Epithelial cell of prostate (primary cell): ENCODE measurements at places on chromosomes 7 and 10.

DNA sequence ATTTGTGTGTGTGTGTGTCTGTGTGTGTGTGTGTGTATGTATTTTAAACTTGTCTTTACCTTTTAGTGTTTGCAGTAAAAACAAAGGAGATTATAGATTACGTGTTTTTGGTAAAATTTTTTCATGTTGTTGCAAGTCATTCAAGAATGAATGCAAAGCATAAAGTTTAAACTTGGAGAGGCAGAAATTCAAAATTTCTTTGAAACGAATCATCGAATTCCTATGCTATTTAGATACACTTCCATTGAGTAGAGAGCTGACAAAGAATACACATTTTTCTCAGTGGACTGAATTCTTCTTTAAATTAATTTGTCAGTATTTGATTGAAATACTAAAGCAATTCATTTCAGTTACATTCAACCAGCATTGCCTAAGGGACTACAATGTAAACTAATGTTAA is 66.0 kb upstream of the HDAC9 start:
- DNase-seq = no peak

- no peak for DNase-seq
These were observed 1.2 kb downstream of the BMI1 start for GRCh38 chr10:22321924-22322640.

GRCh38 chr10:102583435-102584417 is 60.6 kb upstream of the TRIM8 start:
- peak; percentile 39 for DNase-seq

DNA sequence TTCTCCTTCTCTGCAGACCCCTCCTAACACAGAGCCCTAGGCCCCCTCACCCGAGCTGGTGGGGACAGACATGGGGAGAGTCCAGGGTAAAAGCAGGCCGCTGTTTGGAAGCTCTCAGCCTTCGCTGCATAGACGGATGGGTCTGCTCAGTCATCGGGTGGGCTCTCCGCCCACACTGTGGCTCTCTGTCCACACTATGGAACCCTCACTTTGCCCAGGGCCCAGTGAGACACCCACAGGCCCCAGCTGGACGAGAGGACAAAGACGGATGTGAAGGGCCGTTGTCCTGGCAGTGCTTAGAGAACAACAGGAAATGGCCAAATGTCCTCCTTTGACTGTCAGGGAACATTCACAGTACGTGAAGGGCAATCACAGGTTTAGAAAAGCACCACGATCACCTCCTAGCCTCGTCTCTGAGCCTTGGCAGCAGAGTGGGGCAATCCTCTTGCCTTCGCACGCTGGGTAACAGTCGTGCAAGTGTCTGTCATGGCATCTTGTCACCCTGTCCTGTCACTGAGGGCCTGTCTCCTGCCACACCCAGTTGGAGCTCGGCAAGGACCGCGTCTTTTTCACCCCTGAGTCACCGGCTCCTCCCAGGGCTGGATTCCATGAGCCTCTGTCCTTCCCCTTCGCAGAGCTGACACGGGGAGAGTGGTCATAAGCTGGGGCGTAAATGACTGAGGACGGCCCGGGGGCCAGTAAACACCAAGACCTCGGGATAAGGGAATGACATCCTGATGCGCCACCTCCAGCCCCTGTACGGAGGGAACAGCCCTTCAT is 80.6 kb downstream of the PRKAG2 start:
- no peak for DNase-seq

GRCh38 chr7:1106793-1107421 is 19.0 kb downstream of the GPER1 start:
- no peak for DNase-seq

DNA sequence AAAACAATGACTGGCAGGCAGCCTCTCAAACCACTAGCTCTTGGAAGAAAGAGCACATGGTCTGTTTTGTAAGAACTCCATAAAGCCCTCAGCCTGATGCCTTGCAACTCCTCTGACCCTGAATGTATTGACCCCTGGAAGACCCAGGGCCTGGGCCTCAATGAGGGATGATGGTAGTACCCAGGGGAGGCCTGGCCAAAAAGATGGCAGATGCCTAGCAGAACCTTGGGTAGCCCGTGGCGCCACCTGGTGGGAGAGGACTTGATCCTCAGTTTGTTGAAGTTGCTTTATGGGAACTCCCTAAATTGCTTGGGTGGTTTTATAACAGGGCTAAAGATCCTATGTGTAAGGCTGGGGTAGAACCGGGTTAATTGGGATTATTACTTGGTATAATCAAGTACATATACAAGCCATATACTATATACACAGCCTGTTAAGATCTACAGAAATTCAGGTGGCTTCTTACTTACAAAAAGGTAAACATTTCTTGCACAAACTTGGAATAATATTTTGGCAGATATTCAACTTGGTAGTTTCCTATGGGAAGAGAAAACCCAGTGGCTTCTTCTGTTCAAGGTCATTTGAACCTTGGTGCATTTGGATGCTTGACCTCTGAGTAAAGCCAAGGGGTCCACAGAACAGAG is 95.8 kb upstream of the CACUL1 start:
- DNase-seq = no peak

GRCh38 chr7:116384936-116385635 is 114.5 kb upstream of the CAV2 start:
- no peak for DNase-seq

DNA sequence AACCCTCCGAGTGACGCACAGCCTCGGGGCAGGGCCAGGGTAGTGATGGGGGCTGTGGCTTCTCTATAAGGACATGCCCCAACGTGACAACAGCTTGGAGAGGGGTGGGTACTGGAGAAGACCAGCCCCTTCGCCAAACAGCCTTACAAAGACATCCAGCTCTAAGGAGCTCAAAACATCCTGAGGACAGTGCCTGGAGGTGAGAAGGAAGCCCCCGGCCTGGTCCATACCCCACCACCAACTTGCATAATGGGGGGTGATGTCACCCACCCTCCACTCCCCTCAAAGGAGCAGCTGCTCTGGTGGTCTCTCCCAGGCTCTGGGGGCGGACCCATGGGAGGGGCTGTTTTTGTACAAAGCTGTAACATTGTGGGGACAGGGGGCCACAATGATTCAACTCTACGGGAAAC is 15.1 kb downstream of the PRSS2 start:
- no peak for DNase-seq
